ENCODE measurements at places on chromosomes 16 and 17.

DNA sequence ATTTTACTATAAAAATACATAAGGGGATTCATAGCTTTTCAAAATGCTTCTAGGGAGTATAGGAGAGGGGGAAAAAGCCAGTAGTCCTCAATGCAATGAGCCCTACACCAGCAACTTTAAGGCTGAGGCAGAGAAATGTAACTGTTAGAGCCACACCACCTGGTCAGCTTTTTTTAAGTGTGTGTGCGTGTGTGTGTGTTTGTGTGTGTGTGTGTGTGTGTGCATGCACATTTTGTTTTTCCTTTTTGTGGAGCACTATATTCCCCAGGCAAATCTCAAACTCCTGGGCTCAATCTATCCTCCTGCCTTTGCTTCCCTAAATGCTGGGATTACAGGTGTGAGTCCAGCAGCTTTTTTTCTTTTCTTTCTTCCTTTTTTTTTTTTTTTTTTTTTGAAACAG, 2.3 kb upstream of the MEIOC start:
- DNase-seq: no peak

DNA sequence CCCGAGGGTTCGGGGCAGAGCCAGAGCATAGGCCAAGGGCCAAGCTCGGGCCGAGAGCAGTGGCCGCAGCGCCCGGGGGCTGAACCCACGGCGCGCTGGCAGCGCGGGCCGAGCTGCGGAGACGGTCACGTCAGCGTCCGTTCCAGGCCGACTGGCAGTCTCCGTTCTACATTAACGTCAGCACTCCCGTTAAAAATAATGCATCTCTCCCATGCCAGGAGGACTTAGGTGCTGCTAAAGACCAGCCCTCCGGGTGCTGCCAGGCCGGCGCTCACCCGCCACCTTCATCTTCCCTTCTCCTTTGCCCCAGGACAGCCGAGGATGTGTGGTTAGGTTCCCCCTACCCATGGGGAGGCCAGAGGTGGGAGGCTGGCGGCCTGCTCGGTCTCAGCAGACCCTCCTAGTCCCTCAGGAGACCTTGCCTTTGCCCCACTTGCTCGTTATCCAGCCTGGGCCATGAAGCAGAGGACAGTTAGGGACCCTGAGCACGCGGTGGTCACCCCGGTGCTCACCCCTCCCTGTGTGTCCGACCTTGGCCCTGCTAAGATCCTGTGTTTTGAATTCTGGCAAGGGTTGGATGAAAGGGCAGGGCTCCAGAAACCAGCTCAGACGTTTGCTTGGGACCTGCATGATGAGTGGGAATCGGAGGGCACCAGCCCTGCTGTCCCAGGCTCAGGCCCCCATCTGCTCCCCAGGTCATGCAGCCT, 572 bp downstream of the MPG start:
- DNase-seq: peak; percentile 37

- no peak for DNase-seq
Measured at GRCh38 chr16:87762071-87762571, 3.7 kb downstream of the KLHDC4 start.

DNA sequence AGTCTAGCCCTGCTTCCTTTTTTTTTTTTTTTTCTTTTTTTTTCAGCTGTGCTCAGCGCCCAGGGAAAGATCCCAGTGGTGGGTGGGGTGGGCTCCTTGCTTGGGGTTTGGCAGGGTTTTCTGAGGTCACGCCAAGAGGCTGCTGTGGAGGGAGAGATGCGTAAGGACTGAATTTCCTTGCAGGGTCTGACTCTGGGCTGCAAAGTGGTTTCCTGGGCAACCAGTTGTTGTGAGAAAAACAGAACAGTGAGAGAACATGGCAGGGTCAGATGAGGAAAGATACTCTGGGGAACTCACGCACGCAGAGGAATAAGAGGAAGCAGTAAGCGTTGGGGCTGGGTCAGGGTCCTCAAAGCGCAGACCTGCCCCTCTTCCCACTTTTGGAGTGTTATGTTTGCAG, 119.5 kb downstream of the IRF8 start:
- DNase-seq: no peak

DNA sequence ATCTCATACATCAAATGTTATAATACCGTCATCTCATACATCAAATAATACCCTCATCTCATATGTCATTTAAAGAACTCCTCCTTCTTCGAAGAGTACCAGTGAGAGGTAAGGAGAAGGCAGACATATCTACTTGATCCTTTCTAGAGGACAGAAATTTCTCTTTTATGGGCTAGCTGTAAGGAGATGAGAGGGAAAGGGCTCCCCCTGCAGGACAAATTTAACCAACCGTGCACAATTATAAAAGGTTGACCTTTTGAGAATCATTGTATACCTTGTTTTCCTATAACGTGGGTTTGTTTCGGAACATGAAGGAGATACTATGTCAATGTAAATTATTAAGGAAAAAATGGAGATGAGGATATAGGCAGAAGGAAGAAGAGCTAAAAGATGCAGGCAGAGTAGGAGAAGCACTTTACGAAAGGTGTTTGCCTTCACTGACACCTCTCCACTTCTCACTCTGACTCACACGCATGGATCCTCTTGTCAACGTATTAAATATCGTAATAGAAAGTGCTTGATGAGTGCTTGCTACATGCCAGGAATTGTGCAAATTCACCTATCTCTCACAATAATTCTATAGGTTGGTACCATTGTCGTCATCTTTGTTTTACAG, 465.9 kb upstream of the ERCC4 start:
- peak; percentile 16 for DNase-seq

DNA sequence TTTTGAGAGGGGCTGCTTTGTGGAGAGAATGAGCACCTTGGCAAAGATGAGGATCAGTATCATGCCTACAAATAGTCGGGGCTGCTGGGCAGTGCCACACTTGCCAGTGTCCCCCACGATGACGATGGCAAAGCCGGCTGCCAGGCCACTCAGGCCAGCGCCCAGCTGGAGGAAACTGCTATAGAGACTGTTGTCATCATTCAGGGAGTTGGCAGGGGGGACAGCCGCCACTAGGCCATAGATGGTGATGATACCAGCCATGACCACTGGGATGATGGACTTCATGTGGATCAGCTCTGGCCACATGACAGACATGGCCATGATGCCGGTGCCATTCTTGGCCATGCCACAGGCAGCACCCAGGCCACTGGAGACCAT, 23.8 kb downstream of the MINK1 start:
- no peak for DNase-seq

DNA sequence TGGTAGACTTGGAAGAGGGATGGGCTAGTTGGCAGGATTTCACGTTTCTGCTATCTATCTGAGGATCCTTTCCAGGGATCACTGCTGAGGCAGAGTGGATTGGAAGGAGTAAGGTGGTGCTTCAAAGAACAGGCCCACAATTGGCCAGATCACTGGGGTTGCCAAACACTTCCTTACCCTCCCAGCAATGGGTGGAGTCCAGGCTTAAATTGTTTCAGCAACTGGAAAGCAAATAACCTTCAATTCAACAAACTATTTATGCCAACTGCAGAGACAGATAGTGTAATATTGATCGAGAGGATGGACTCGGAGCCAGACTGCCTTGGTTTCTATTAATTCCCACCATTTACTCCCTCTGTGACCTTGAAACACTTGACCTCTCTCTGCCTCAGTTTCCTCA, 2.1 kb downstream of the ARRB2 start:
- DNase-seq: no peak

DNA sequence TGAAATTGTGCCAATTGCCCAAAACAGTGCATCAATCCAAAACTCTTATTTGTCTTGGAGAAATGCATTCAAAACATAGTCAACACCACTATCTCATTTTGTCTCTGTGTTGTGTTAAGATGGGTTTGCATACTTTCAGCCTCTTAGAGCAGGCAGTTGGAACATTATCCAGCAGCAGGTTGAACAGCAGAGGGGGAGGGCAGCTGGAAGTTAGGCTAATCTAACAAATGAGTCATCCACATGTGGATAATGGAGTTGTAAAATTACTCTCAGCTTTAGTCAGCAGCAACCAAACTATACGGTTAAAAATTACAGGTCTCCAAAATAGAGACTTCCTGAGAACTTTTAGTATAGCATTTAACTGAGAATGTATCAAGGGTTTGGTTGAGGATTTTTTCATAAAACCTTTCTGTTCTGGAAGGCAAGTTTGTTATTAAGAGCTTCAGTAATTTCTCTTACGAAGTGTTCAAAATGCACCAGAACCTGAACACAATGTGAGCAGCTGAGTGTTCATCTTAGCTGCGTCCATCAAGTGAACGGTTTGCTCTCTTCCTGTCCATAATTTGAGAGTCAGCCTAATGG, 46.3 kb downstream of the PRKCA start:
- DNase-seq: no peak

GRCh38 chr16:81168406-81168805, 70.1 kb upstream of the BCO1 start:
- no peak for DNase-seq

- peak; percentile 38 for DNase-seq
Measured at GRCh38 chr17:9575381-9576101, at the start of gene STX8. TSS of gene STX8 (minus strand) at chr17:9575820. CDS start at chr17:9575808, 12 bp downstream.

DNA sequence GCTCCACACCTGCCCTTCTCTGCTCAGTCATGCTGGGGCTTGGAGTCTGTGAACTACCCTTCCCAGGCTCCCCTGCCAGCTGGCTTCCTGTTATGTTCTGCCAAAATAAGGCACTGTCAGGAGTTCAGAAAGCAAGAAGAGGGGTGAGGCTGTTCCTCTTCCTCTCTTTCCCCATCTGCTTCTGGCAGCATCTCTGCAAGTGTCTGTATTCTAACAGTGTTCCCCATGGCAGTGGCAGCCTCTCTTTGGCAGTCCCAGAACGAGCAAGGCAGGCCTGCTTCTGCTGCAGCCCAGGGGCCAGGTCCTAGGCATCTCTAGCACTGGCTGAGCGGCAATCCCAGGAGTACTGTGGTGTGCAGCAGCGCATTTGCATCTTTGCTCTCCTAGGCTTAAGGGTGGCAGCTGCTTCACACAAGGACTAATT, 219.1 kb downstream of the STX8 start:
- no peak for DNase-seq

- no peak for DNase-seq
Measured at GRCh38 chr17:42783062-42783790, 2.8 kb downstream of the WNK4 start.

DNA sequence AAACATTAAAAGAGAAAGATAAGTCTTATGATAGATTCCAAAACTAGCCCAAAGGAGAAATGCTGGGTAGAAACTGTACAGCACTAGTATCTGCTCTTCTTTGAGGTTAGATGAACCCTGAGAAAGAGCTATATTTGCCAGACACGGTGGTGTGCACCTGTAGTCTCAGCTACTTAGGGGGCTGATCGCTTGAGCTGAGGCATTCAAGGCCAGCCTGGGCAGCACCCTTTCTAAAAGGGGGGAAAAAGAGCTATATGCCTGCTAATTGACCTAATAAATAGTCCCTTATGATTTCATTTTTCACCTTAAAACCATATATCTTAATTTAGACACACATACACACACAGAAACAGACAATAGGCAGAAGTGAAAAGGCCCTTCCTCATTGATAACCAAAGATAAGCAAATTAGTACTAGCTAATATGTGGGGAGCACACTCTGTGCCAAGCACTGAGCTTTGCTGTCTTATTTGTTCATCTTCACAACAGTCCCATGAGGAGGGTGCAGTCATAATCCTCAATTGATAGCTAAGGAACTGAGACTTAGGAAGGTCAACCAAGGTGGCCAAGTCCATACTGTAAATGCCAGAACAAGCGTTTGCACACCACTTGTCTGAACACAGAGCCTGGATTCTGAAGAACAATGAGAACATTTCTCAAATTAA, 56.6 kb upstream of the NLK start:
- DNase-seq: no peak

DNA sequence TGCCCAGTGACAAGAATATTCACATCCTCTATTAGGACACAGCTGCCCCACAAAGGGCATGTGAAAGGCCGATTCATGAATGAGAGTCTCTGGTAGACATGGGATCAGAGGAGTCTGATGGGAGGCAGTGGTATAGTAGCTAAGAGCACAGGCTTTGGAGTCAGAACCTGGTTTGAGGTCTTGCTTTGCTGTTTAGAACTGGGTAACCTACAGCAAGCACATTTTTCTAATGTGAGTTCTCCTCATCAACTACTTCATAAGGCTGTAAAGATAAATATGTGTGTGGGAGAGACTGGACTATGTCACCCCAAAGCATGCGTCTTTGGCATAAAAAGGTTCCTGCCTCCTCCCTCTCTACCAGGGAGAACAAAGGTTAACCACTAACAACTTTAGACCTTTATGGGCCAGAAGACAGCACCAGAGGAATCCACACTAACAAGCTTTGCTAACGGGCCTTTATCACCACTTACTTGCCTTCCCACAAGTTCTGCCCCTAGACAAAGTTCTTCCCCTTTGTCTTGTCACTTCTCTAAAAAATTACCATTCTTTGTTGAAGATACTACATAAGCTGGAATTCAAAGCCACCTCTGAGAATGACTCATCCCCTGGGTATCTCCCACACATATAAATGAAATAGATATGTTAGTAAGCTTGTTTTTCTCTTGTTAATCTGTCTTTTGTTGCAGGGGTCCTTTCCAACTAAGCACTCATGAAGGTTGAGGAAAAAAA, 21.1 kb downstream of the CDR2 start:
- DNase-seq: no peak

GRCh38 chr17:42118545-42118944, 2.6 kb downstream of the KAT2A start:
- no peak for DNase-seq

DNA sequence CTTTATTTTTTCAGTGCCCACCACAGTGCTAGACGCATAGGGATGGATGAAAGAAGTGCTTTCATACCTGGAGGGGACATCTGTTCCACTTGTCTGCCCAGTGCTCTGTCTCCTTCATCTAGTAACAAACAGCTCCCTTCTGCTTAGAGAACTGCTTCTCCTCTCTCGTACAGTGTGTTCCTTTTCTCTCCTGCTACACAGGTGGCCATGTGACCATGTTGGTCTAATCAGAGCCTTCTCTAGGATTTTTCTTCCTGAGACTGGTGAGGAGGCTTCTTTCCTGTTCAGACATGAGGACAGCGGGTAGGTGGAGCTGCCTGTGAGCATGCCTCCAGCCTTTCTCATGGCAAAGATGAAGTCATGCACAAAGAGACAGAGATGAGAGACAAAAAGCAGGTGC, 182.7 kb downstream of the TMEM132E start:
- no peak for DNase-seq

DNA sequence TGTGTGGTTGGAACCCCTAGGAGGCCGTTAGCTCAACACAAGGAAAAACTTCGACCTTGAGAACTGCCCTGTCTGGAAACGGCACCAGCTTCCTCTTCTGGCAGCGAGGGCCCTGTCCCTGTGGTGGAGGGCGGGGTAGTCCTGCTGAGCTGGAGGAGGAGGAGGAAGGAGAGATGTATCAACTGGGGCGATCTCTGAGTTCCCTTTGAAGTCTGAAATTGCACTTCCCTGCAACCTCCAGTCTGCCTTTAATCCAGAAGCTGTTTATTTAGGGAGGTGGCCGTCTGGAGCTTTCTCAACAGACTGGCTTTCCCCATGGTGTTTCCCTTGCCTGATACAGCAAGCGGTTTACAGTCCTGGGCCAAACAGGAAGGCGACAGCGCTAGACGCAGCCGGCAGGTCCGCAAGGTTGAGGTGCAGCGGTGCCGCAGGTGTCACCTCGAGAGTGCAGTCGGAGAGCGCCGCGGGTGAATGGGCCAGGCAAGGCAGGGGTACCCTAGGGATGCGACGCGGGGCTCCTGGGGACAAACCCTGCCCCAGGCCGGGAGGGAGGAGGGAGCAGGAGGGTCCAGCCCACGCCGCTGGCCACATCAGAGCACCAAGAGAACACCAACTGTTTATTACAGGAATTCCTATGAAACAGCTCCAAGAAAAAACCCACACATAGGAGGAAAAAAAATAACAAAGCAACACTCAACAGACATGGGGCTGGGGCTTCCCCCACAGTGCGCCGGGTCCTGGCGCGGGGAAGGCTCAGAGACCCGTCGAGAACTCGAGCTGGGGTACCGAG, 11.4 kb upstream of the MRPS23 start:
- peak; percentile 90 for DNase-seq
